Stimulated activated CD4-positive, alpha-beta T cell treated with anti-CD3 and anti-CD28 coated beads, Interleukin-4, amount 100 ng/mL, for 4 hours (primary cell): ENCODE measurements at places on chromosomes 1 and 21.

DNA sequence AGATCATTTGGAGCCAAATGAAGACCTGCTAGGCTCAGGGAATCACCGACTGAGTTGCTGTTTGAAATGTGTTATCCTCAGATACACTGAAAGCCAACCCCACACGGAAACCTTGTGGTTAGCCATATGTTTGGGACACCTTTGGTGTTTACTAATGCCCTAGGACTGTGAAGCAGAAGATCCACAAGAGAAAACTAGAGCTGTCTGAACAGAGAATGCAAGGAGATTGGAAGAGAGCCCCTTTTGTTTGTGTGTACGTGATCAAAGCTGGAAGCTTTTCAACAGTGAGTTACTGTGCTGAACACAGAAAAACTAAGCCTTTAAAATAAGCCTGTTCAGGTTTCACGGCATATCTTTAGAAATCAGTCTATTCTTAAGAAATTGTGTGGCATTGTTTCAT lies 908.2 kb upstream of the ADGRL2 start:
- no peak for DNase-seq

DNA sequence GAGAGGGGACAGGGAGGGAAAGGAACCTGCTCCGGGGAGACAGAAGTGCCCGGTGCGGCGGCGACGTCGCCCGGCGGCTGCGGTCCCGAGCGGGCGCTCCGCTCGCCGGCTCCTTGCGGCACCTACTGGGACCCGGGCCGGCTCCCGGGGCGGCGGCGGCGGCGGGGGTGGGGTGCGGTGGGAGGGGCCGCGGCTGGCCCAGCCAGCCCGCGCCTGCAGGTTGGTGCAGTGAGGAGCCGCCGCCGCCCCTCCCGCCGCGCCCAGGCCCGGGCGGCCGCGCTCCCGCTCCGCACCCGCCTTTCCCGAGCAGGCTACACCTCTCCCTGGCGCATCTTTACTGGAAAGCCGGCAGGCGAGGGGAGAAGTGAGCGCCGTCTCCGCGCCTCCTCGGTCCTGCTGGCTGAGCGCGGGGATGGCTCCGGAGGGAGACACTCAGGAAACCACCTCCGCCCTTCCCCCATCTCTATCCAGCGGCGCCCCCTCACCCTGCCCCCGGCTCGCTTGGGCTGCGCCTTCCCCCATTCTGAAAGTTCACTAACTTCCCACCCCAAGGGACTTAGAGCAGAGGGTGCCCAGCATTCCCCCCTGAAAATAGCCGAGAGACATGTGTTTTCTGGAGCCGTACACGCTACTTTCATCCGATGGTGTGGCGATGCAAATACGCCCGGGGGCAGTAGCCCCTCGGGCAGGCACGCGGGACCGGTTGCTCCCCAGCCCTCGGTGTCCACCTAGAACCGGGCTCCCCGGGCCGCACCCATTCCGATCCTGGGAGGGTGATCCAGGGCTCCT lies at the start of gene PLD5:
Gene PLD5, minus strand, starts transcription at position 127 of the 789 bp plus-strand sequence.
- DNase-seq: no peak

DNA sequence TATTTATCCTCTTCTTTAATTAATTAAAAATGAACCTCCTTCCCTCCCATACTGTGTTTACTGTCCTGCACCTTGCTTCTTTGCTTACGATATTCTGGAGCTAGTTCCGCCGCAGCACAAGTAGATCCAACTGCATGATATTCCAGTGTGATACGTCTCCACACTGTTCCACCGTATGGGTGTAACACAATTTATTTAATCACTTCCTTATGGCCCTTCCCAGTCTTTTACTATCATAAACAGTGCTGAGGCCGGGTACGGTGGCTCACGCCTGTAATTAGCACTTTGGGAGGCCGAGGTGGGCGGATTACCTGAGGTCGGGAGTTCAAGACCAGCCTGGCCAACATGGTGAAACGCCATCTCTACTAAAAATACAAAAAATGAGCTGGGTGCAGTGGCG lies 25.7 kb downstream of the CNST start:
- no peak for DNase-seq

- no peak for DNase-seq
Measured at GRCh38 chr1:37073854-37074379, 39.6 kb upstream of the GRIK3 start.

- no peak for DNase-seq
Measured at GRCh38 chr1:7620196-7620595, 150.9 kb upstream of the VAMP3 start.

DNA sequence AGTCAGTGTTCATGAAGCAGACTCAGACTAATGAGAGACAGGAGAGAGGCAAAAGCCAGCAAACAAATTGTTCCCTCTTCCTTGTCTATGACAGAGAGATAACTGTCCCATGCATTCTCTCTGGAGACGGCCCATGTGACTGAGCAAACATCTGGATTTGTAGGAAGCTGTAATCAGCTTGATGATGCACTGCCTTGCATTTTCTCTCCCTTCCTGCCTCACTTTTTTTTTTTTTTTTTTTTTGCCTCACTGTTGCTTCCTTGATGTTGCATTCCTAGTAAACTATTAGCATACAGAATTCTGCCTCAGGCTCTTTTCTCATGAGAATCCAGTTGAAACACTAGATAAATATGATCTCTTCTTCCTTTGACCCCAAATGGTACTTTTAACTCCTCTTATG lies 134.5 kb downstream of the HHIPL2 start:
- DNase-seq: no peak

DNA sequence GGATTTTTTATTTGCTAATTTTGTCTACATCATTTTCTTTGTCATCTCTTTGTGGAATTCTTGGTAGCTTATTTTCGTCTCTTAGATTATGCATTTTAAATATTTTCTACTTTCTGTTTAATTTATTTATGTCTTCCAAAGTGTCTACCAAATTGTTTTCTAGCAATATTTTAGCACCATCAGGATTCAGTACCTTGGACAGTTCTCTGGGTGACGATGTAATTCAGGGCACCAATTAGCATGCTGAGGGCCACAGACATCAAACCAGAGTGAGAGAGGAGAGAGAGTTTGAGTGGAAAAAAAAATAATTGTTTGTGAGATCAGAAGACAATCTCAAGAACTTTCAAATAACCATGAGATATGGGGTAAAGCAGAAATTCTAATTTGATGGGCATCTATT lies 169.8 kb upstream of the CXADR start:
- DNase-seq: no peak

- DNase-seq: no peak
Measured at GRCh38 chr21:37165586-37165985, 92.5 kb downstream of the TTC3 start.

DNA sequence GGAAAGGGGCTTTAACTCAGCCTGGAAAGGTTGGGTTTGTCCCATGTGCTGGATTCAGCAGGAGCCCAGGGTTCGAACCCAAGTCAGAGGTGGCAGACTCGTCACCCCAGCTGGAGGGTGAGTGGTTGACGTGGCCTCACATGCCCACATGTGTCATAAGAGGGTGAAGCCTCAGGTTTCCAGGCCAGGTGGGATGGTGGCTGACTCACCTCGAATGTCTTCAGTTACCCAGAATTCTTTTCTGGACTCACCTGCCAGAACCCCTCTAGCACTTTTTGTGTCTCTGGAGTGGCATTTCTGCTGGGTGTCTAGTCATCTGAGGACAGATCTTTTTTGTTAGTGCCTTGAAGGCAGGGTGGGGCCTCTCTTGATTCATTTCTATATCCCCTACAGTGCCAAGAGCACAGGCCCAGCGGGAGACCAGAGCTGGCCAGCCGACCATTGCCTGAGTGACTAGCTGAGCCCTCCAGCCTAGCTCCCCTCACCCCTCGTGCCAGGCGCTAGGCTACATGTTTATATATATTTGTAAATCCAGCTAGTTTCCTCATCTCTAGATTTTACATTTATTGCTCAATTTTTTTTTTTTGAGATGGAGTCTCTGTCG lies 28.1 kb downstream of the IL6R start:
- DNase-seq: peak; percentile 77

- DNase-seq: no peak
Measured at GRCh38 chr1:21280011-21280471, 10.2 kb downstream of the ECE1 start.

DNA sequence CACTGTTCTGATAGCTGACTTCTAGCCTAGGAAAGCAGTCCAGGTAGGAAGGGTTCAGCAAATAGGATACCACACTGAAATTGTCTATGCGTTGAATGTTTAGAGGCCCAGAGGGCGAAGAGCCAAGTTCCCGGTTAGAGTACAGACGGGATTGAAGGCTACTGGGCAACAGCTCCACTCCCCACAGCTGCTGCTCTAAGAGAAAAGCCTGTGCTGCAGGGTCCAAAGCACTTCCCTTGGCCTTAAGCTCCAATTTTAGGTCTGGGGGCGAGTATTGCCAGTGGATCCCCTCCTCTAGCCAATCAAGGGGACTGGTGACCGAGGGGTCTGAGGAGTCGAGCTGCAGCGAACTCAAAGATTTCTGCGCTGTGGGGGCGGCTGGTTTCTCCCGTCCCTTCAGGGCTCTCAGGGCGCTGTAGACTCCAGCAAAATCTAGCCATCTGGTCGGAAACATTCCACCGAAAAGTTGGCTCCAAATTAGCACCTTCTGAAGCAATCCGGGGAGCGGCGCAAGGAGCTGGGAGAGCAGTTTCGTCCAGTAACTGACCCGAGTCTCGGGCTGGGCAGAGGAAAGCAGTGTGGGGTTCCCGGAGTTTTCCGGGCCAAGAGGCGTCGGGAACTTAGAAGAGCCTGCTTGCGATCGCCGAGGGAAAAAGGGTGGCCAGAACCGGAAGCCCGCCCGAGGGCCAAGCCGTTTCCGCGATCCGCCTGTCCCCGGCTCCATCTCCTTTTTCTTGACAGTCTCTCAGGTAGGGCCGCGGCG lies 748 bp downstream of the PPP1R15B start:
- no peak for DNase-seq

GRCh38 chr21:44429894-44430293 lies 25.4 kb upstream of the LRRC3 start:
- DNase-seq: no peak

DNA sequence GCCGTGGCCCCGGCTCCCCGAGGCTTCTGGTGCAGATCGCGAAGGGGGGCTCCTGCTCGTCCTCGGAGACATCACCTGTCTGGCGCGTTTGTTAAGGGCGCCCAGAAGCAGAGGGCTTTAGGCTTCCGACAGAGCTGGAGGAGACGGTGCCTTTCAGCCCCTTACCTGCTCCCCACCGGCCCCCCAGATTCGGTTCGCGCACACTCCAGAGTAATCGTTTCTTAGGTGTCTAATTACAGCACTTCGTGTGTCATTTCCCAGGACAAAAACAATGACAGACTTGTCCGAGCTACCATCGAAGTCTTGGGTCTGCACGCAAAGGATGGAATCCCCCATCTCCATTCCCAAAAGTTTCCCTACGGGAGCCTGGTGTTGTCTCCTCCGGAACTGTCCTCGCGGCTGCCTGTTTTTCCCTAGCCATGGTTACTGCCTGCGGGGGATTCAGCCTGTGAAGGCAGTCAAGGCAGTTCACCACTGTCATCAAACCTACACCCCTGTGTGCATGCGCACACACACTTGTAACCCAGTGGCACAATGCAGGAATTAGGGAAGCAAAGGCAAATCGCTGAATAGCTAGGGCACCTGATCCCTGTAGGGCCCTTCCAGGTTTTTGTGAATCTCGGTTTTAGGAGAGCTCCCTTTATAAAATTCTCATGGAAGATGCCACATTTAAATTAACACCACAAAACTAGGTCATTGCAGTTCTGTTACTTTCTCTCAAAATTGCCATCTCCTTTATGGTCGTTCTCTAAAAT lies 738 bp upstream of the CDC42BPA start:
- DNase-seq: no peak

- no peak for DNase-seq
Measured at GRCh38 chr1:202575918-202576653, 134.2 kb downstream of the SYT2 start.

DNA sequence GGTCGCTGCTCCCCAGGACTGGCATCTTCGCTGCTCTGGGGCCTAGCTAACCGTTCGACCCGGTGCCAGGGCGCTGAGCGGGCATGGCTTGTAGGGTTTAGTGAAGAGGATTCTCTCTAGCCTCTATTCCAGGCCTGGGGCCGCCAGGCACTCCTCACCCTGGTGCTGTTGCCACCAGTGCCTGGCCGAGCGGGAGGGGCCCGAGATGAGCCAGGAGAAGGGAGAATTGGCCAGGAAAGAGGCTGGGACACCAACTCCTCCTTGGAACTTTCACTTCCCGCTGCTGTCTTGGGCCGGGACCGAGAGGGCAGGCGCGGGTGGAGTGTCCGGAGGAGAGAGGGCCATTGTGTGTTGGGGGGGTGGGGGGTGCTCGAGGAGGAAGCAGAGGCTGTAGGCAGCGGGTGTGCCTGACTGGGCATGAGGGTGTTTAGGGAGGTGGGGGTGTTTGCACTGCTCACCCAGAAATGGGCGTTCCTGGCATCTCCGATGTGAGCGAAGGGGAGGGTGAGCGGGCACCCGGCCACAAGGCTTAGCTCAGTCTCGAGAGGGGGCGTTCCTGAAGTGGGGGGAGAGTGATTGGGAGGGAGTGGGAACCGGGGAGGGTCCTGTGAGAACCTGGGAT lies 772 bp downstream of the ADAM15 start:
- DNase-seq: peak; percentile 62

- no peak for DNase-seq
Measured at GRCh38 chr1:177163844-177164379, 600 bp downstream of the ASTN1 start.

- DNase-seq: no peak
Measured at GRCh38 chr21:22691658-22692057, 1693.4 kb downstream of the NCAM2 start.

DNA sequence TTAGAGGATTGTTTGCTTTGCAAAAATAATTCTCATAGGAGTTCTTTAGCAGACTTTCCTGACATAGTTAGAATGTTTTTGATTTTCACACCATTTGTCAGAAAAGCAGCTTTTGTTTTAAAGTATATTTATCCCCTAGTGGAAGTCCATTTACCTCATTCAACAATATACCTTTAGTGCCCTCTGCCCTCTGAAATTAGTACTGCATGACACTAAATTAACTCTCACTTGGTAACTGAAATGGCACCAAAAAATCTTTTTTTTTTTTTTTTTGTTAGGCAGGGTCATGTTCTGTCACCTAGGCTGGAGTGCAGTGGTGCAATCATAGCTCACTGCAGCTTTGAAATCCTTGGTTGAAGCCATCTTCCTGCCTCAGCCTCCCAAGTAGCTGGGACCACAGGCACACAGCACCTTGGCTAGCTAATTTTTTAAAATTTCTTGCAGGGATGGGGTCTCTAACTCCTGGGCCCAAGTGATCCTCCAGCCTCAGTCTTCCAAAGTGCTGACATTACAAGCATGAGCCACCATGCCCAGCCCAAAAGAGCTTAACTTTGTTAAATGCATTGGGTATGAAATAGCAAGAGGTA lies 13.6 kb downstream of the LRRC42 start:
- DNase-seq: no peak

GRCh38 chr1:81477710-81478109 lies 323.0 kb upstream of the ADGRL2 start:
- no peak for DNase-seq

- DNase-seq: no peak
Measured at GRCh38 chr1:30995990-30996612, 69.4 kb downstream of the PUM1 start.

- no peak for DNase-seq
Measured at GRCh38 chr1:2019571-2020309, 595 bp downstream of the GABRD start.

DNA sequence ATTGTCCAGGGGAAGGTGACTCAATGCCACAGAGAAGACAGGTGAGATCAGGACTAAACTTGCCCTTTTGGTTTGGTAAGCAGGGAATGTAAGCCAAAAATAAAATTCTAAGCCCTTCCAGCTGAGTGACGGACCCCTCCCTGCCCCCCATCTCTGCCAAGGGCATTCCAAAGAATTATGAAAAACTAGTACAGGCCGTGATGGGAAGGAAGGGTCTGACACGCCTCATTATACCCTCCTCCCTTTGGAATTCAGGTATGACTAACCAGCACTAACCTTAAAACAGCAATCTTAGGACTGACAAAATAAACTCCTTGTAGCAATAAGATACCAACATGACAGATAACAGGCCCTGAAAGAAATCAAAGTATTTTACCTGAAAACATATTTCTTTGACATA lies 99.6 kb downstream of the GABPA start:
- no peak for DNase-seq
